Dermis blood vessel endothelial cell (primary cell): ENCODE measurements at places on chromosomes 7 and 10. TPM values are rescaled to one million over a fixed set of nuclear protein-coding genes. Genes with fewer than 3 reads are reported as not detected.

Gene PCGF5
- 41.2 and 45.6 TPM in 2 replicates for total RNA-seq

Gene LMBR1
- 156 and 194 TPM in 2 replicates for total RNA-seq

Gene CALHM3
- total RNA-seq, result not detected in 2 replicates

Gene NRP1
- total RNA-seq, result 178 and 209 TPM in 2 replicates

Gene RTKN2
- 0.17 and 0.33 TPM in 2 replicates for total RNA-seq
